ENCODE measurements at places on chromosomes 1 and 21.

- no peak for DNase-seq
These were observed 3.3 kb upstream of the SNRPE start for GRCh38 chr1:203858055-203858454.

DNA sequence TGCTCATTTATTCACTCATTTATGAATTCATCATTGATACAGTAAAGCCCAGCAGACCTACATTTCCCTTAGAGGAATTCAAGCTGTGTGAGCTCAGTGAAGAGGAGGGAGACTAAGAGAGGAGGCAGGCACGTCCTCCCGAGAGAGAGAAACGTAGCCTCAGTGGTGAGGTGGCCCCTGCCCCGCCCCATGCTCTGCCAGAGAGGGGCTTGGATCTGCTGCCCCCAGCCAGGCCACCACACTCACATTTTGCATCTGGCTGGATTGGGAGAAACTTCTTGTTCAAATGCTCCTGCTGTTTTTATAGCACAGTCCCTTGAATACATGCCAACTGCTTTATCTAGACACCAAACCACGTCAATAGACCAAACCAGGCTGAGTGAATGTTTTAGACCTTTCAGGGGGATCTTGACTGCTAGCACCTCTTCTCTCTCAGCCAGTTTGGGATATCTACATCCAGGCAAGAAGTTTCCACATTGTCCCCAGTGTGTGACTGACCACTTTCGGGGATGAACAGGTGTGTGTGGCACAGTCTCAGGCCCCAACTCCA is 67.7 kb upstream of the AJAP1 start:
- no peak for DNase-seq

GRCh38 chr21:31014891-31015290 is 23.4 kb downstream of the KRTAP19-8 start:
- no peak for DNase-seq

DNA sequence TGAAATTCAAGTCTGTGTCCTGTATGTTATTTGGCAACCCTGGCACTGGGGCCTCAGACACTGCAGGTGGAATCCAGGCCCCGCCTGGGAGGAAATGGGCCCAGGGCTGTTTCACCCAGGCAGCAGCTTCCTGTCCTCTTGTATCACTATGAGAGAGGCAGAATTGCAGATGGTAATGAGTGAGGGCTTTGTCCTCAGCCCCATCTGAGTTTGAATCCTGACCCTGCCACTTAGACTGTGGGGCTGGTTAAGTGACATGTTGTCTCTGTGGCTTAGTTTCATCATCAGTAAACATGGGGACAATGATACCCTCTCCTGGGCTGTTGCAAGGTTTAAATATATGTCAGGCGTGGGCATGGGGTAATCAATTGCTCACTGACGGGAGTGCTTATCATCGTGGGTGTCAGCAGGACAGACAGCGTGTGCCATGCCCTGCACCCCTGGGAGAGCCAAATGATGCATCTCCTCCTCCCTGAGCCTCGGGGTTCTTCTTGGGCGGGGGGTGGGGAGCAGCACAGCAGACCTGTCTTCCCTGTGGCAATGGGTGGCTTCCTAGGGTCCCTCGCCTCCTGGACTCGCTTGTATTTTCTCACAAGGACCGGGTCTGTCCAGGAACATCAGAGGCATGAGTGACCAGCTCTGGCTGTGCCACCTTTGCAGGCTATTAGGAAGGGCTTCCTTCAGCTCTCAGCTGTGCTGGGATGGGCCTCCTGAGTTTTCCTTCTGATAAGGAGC is 42.1 kb downstream of the ARHGEF10L start:
- no peak for DNase-seq

- DNase-seq: peak; percentile 84
These were observed 10.0 kb upstream of the ARHGAP29 start for GRCh38 chr1:94247138-94248094.

GRCh38 chr1:183562701-183563100 is 27.6 kb downstream of the NCF2 start:
- no peak for DNase-seq

- no peak for DNase-seq
These were observed 65.0 kb upstream of the PRDX6 start for GRCh38 chr1:173411835-173412742.

DNA sequence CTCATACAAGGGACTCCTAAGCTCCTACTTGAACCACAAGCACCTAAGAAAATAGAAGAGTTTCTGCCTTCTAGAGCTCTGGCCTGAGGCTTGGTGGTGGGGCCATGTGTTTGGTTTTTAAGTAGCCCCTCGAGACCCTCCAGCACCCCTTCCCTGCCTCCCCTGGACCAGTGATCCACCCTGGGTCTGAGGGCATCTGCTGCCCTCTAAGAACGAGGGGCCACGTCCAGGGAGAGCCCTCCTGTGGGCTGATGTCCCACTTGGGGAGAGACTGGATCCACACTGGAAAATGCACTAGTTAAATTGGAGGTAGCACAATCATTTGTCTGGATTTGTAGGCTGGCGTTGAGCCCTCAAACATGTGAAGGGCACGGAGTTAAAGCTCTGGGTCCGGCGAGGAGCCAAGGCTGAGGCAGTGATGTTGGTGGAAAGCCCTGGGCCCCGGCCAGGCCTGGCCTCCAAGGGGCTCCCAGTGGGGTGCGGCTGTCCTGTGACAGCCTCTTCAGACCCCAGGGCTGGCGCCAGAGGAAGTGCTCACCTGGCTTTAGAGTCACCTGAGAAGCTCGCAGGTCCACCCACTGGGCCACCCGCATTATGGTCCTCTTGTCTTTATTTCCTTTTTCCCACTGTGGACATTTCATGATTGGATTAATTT is 65.2 kb downstream of the SLC37A1 start:
- DNase-seq: no peak

DNA sequence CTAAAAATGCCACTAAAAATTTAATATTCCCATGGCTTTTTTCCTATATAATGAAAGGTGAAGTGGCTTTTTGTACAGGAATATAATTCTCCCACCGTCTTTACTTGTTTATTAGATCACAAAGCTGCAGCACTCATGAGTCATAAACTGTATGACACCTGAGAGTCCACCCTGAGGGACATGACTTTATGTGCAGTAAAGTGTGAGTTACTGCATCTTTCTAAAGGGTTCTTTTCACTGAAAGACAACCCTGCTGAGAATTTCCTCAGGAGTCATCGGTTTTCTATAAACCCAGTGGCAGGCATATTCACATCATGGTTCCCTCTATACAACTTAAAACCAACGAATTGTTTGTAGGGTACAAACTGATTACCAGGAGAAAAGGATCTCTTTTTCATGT is 77.4 kb downstream of the APP start:
- no peak for DNase-seq

DNA sequence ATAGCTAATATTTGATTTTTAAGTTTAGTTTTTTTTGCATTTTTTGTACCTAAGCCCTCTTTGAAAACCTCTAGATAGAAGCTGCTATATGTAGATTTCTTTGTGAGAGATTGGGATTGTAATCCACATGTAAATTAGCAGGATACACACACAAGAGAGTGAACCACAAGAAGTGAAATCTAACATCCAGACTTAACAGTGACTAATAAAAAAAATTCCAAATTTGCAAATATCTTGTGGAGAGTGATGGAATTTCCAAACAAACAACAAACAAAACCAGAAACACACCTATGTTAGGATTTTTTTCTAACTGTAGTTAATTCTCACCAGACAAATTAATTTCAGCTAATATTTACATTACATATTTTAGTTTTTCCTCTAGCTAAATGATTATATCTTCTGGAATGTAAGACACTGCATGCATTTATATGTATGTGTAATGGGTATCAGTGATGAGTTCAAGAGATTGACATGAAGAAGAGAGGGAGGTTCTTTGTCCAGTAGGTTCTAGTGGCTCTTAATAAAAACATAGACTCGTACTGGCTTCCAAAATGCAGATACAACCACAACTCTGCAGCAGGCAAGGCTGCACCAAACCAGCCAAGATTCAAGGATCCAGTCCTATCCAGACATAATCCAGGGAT is 12.8 kb downstream of the CLDN17 start:
- no peak for DNase-seq

GRCh38 chr21:35476621-35477395 is 427.7 kb upstream of the RUNX1 start:
- no peak for DNase-seq

- DNase-seq: no peak
These were observed 359.8 kb upstream of the KAZN start for GRCh38 chr1:14238472-14239307.

DNA sequence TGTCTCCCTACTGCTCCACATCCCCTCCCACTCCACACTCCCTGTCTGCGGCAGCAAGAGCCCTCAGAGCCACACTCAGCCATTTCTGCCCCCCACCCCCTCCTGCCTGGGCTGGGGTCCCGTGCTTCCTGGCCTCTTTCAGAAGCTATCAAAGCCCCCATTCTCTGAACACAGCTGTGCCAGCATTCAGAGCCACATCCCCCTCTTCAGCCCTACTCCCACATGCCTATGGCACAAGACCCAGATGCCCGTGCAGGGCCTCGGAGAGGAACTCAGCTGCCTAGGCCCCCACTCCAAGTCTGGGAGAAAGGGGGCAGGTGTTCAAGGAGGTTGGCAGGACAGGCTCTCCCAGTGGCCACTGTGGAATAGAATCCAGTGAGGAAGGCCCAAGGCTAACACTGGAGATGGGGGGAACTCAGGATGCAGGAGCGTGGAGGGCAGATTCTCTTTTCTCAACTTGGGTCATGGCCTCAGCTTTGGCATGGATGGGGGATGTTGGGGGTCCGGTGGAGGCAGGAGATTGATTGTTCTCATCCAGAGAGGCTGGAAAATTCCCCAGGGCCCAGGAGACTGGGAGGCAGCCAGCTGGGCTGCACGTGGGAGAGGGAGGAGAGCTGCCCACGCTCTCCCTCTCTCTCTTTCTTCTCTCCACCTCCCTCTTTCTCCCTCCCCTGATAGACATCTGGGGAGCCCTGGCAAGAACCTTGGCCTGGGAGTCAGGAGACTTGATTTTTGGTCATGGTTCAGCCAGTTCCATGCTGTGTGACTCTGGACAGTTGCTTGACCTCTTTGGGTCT is 3.5 kb upstream of the BCAN start:
- DNase-seq: no peak

- no peak for DNase-seq
These were observed 1.5 kb downstream of the HMCN1 start for GRCh38 chr1:185735701-185736064.

DNA sequence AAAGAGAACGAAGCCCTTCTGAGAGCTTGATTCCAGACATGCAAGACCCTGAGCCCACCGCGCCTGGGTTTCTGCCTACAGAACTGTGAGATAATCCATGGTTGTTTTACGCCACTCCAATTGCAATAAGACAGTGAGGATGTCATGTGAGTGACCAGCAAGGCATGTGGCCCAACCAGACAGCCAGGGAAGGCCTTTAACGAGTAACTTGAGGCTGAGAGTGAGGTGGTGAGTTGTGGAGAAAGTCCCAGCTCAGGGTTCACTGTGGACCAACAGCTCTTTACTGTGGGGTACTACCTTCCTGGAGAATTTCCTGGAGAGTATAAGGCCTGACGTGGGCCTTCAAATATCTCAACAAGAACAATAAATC is 153.9 kb downstream of the ETS2 start:
- DNase-seq: no peak

- DNase-seq: no peak
These were observed 32.0 kb downstream of the VTCN1 start for GRCh38 chr1:117178756-117179155.

DNA sequence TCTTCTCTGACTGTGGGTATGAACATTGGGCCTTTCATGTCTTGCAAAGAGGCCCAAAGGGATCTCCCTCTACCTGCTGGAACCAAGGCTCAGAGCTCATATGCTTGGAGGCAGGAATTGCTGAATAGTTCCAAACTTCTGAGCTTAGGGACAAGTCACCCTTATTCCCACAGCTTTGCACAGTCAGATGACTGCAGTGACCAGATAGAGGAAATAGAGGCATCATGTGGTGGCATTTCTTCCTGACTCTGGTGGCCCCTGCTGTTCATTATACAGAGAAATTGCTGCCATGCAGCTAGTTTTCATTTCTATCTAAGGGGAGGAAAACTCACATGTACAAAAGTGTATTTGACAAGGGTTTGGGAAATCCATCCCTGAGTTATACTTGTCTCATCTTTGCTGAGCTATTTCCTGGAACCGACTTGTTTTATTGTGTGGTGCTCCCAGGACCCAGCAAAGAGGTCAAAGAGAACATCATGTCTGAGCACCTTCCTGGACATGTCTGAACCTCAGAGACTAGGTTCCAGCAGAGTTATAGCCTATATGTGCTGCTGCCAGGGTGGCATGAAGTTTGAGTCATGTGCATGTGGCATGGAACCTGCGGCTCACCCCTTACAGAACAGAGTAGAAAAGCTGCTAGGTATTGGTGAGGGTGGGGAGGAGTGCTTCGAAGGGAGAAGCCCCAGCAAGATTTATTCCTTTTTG is 131.2 kb downstream of the PIK3R3 start:
- no peak for DNase-seq

DNA sequence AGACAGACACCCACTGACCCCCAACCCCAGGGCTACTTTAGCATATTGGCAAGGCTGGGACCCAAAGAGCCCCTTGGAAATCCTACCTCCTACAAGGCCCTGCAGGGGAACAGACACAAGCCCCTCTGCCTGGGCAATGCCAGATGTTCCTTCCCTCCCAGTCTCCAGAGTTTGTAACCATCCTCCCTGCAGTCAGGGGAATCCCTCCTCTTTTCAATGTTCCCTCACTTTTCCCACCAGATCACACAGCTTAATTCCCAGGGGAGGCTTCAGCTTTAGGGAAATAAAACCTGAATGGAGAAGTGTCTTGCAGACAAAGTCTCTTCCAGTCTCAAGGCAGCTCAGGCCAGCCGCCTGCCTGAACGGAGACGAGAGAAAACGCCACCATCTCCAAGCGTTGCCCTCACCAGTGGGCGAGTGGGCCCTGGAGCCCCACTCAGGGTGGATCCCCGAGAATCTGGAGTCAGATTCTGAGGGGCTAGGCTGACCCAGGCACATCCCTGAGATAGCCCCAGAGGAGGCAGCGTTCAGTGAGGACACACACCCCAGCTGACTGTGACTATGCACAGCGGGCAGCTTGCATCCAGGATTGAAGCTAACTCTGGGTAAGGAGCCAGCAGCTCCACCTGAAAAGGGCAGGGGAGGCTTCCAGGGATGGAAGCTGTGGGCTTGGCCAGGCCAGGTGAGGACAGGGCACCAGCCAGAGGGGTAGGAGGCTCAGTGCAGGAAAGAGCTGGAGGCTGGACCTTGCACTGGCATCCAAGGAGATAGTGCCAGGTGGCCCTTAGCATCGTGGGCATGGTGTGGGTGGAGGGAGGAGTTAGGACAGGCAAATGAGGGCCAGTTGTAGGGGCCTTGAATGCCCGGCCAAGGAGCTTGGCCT is 44.0 kb upstream of the ZC3H12A start:
- DNase-seq: no peak

GRCh38 chr21:46113497-46114176 is 15.7 kb downstream of the COL6A2 start:
- peak; percentile 36 for DNase-seq

DNA sequence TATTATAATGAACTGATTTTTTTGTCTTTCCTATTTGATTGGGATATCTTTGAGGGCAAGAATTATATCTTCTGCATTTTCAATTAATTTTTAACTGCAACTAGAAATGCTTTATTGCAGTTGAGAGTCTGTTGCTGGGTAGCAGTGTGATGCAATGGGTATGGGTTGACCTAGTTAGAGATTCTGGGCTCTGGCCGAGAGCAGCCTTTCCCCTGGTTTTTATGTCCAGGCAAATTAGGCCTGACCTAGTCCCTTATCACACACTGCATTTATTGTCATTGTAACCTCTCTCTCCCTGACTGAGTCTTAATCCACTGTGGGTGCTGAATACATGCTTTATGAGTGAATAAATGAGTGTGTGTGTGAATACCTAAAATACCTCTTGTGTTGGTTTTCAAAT is 206.4 kb upstream of the PTGFR start:
- DNase-seq: no peak

All from breast epithelium (tissue), 4 donors.